ENCODE measurements at places on chromosomes 7 and 10.

- DNase-seq: no peak
Observed at GRCh38 chr7:139673230-139673629, 104.6 kb downstream of the HIPK2 start.

GRCh38 chr10:99326871-99327270, 2.3 kb upstream of the CNNM1 start:
- DNase-seq: no peak

- DNase-seq: no peak
Observed at GRCh38 chr7:102191556-102192379, 94.9 kb upstream of the SH2B2 start.

DNA sequence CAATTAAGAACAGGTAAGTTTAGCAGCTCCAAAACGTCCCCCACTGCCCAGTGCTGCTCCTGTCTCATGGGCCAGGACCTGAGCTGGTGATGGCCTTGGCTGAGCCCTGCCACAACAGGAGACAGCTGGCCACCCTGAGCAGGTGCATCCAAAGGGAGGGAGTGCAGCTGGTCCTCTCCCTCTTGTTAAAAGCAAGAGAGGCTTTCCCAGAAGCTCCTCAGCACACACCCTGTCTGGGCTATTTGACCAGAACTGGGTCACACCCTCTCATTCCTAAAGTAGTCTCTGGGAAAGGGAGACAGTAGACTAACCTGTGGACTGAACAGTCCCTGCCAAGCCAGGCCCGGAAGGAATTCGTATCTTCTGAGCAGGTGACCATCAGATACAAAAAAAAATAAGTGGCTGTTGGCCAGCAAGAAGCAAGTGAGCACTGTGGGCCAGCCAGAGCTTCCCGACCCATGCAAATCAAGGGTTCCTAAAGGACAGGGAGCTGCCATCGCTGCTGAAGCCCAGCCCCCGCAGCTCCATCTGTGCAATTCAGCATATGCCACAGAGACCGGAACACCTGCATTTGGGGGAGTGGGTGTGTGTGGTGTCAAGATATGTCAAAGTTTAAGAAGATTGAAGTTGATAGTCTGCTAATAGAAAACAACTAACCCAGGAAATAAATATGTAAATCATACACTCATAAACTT, 2.1 kb upstream of the TMEM72 start:
- no peak for DNase-seq

DNA sequence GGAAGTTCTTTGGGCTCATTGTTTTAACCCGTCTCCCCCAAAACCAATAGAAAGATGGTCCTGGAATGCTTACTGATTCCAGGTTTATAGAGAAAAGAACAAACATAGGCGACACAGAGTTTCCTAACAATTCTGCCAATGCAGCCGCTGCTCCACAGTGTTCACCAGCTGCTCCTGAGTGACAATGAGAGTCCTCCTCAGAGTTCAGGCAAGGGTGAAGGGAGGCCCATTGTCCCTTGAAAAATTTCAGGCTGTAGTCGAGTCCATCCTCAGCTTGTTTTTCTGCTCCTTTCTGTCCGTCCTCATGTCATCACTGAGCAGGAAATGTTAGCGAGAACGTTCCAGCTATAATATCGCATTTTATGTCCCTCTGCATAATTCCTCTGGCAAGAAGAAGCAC, 537.6 kb downstream of the TCERG1L start:
- no peak for DNase-seq

GRCh38 chr7:26664735-26665416, 199.5 kb downstream of the SKAP2 start:
- no peak for DNase-seq

DNA sequence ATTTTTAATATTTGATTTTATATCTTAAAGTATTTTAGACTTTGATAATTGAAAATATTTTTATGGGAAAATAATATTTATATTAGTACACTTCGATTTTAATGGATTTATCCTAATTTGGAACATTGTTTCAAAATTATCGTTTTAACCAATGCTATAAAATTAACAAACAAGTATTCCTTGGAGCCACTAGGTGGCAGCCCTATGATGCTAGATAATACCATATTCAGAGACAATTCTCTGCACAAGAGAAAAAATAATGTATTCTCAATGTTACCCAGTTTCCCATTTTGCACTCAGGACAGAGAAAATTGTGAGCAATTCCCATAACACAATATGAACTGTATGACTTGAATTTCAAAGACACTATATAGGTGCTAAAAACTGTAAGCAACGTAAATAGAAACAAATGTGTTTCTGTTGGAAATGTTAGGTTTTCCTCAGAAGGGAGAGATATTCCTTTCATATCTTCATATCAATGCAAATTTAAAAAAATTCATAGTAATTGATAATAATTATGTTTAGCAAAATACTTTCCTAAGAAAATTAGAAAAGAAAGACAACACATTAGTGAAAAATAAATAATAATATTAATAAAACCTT, 237.8 kb downstream of the SEMA3E start:
- no peak for DNase-seq

DNA sequence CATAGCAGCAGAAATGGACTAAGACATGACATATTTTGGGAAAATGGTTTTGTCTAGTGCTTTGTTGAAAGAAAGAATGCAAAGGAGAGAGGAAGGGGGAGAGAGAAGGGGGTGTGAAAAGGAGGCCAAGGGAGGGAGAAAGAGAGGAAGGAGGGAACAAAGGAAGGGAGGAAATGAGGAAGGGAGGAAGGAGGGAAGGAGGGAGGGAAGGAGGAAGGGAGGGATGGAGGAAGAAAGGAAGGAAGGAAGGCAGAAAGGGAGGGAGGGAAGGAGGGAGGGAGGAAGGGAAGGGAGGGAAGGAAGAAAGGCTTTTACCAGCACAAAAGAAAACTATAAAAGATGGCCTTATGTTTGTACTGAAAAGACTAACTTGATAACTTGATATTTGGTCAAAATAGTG, 65.1 kb upstream of the ST8SIA6 start:
- no peak for DNase-seq

All from activated T-helper 1 cell treated with Interleukin-2 at 50 U/mL for 16 hours (primary cell).